ENCODE measurements at places on chromosomes 4 and X. TPM values are rescaled to one million over a fixed set of nuclear protein-coding genes. Genes with fewer than 3 reads are reported as not detected.

DNA sequence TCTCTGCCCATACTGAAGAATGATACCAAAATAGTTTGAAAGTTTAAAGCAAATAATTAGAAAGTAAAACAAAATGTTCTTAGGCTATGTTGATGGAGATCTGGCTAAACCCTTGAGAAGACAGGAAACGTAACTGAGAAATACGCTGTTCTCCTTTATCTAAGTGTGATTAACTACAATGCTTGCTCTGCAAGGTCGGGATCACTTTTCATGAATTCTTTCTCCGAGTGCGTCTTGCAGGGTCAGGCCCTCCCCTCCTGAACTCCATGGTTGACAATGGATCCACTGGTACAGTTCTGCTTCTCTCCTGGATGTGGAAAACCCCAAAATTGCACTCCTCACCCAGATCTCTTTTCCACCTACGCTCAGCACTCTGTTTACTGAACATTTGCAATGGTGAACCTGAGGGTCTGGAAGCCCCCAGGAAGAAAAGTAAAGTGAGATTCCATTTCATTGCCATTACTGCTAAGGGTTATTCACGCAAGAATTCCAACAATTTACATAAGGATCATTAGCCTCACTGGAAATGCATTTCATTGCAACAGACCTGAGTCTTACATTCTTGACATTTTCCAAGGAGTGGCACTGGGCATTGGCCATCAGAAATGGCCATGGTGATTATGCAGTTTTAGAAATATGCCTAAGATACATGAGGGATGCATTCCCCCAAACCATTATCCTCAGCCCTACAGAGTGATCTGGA, 24.6 kb upstream of the WWC2 start:
- H3K27ac ChIP-seq: no peak overlapping the region
- no peaks in the 10 kb centered on the region for H3K27me3 ChIP-seq
- H3K4me1 ChIP-seq: 0 out of 2 replicates have a peak, but pooled peaks cover 3% of the 10 kb centered on the region
- H3K4me3 ChIP-seq: no peak overlapping the region
- no peak for DNase-seq

- H3K4me1 ChIP-seq: no peaks in the 10 kb centered on the region
- no peak overlapping the region for H3K27ac ChIP-seq
- no peak overlapping the region for H3K4me3 ChIP-seq
- H3K36me3 ChIP-seq: no peaks in the 10 kb centered on the region
Observed at GRCh38 chrX:141701072-141701471, 2.5 kb upstream of the SPANXD start.

- H3K27ac ChIP-seq: no peak overlapping the region
- no peaks in the 10 kb centered on the region for H3K27me3 ChIP-seq
- no peak for DNase-seq
- H3K36me3 ChIP-seq: no peaks in the 10 kb centered on the region
- H3K4me1 ChIP-seq: no peaks in the 10 kb centered on the region
- no peak overlapping the region for H3K4me3 ChIP-seq
Observed at GRCh38 chr4:105014234-105014633, 132.4 kb upstream of the TET2 start.

- DNase-seq: peak; percentile 64
- no peak overlapping the region for H3K27ac ChIP-seq
- H3K36me3 ChIP-seq: no peaks in the 10 kb centered on the region
- no peak overlapping the region for H3K4me3 ChIP-seq
Observed at GRCh38 chr4:77600521-77601451, 4.8 kb upstream of the CXCL13 start.

GRCh38 chr4:150116506-150116905, 38.3 kb downstream of the DCLK2 start:
- no peak for DNase-seq
- H3K27ac ChIP-seq: no peak overlapping the region
- no peaks in the 10 kb centered on the region for H3K27me3 ChIP-seq
- no peak overlapping the region for H3K4me3 ChIP-seq
- H3K36me3 ChIP-seq: no peaks in the 10 kb centered on the region

DNA sequence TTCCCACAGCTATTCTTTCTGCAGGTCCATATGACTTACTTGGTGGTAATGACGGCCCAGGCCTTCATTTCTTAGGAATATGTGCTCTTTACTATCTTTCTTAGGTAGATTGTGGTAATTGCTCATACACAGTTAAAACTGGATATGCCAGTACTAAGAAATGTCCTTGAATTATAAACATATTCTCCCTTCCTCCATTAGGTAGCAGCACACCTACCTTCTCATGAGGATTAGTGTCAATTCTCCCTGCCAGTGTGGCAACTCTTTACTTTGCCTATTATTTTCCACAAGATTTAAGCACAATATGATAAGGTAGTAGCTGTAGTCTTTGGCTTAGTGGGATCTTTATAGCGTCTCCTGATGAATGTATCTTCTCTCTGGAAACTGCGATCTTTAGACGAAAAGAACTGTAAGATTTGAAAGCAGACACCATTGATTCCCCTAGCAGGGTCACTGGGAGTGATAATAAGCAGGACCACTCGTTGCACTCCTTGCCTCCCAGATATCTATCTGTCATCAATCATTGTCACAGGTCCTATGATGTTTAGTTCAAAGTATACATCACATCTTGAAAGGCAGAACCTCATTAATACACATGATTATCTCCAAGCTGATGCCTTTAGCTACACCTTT, 1240.7 kb downstream of the C4orf33 start:
- H3K27ac ChIP-seq: no peak overlapping the region
- DNase-seq: peak; percentile 49
- no peaks in the 10 kb centered on the region for H3K4me1 ChIP-seq
- H3K27me3 ChIP-seq: no peaks in the 10 kb centered on the region

GRCh38 chr4:108146819-108147218, 21.9 kb downstream of the LEF1 start:
- H3K27ac ChIP-seq: no peak overlapping the region
- no peak overlapping the region for H3K4me3 ChIP-seq
- H3K27me3 ChIP-seq: no peaks in the 10 kb centered on the region
- peaks cover 3% of the 10 kb centered on the region for H3K4me1 ChIP-seq

GRCh38 chr4:26779674-26780073, 81.0 kb upstream of the STIM2 start:
- DNase-seq: no peak
- H3K36me3 ChIP-seq: no peaks in the 10 kb centered on the region
- no peaks in the 10 kb centered on the region for H3K4me1 ChIP-seq
- H3K27ac ChIP-seq: no peak overlapping the region
- no peaks in the 10 kb centered on the region for H3K27me3 ChIP-seq

DNA sequence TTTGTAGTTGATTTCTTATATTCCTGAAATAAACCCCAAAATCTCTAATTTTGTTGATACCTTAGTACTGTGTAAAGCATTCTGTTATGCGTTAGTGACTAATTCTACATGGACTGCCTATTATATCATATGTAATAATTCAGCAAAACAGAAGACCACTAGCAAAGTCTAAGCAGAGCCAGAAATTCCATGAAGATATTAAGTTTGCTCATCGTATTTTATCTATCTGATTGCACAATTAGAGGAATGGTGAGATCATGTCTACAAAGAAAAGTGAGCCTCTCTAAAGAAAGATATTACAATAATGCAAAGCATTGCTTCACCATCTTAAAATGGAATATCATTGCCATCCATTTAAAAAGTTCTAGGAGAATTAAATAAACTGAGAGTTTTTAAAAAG, 374.6 kb upstream of the SLC7A11 start:
- H3K4me1 ChIP-seq: no peaks in the 10 kb centered on the region
- DNase-seq: no peak
- no peaks in the 10 kb centered on the region for H3K27me3 ChIP-seq
- H3K36me3 ChIP-seq: no peaks in the 10 kb centered on the region
- no peak overlapping the region for H3K27ac ChIP-seq
- H3K4me3 ChIP-seq: no peak overlapping the region

DNA sequence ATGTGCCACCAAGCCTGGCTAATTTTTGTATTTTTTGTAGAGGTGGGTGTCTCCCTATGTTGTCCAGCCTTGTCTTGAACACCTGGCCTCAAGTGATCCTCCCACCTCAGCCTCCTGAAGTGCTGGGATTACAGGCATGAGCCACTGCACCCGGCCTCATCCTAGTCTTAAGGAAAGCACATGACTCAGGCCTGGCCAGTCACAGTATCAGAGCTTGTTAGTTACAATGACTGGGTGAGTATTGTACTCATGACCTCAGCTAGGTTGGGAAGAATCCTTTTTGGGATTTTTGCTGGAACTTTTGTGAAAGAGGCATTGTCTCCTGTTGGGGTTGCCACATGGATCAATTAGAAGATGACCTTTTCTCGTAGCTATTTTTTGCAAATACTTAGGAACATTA, 292.8 kb downstream of the RAPGEF2 start:
- no peaks in the 10 kb centered on the region for H3K36me3 ChIP-seq
- H3K27ac ChIP-seq: no peak overlapping the region
- no peak for DNase-seq
- H3K4me3 ChIP-seq: no peak overlapping the region
- H3K4me1 ChIP-seq: no peaks in the 10 kb centered on the region
- no peaks in the 10 kb centered on the region for H3K27me3 ChIP-seq

DNA sequence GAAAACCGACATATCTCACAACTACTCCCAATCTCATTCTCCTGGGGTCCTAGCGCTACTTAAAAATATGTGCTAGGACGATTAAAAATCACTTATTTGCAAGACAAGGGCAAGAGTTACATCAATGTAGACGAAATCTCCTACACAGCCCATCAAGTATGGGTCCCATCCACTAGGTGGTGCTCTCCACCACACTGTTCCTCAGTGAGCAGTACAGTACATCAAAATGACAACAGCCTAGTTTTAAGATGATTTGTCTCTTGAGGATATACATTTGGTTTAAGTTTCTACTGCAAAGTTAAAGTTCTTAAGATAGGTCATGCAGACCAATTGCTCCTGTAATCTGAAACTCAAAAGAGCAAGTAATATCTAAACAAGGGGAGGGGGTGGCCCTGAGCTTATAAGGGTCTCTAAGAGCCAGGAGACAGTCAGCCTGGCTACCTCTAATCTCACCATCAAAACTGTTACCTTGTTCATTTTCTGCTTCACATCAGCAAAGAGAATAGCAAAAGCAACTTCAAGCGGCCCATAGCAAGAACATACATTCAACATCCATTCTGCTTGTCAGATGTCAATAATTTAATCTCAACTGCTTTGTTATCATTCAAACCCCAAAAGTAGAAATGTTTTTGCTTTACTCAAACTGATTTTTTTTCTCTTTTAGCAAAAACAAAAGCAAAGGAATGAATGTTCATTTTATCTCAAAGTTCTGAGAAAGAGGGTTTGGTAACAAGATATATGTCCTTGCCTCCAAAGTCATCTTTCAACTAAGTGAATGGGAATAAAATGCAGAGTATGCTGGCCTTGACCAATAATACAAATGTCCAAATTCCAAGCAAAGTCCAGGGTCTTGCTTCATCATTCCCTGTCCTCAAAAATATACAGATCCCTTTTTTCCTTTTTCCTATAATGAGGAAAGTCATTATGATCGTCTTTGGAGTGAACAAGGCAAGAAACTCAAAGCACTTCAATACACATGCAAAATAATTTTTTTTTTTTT, 53.1 kb downstream of the STX18 start:
- no peak overlapping the region for H3K27ac ChIP-seq
- DNase-seq: peak; percentile 81
- no peaks in the 10 kb centered on the region for H3K4me1 ChIP-seq
- H3K4me3 ChIP-seq: no peak overlapping the region
- H3K36me3 ChIP-seq: no peaks in the 10 kb centered on the region
- H3K27me3 ChIP-seq: no peaks in the 10 kb centered on the region

GRCh38 chr4:82430193-82430963, at the start of the genes ENOPH1 and HNRNPDL:
ENOPH1 (plus strand) TSS chr4:82430590; CDS start chr4:82430830, 240 bp downstream.
HNRNPDL (minus strand) TSS chr4:82430462; CDS start chr4:82429690, 772 bp downstream.
- H3K4me3 ChIP-seq: peak within 1 kb of the TSS; percentile 85
- peak; percentile 98 for DNase-seq

DNA sequence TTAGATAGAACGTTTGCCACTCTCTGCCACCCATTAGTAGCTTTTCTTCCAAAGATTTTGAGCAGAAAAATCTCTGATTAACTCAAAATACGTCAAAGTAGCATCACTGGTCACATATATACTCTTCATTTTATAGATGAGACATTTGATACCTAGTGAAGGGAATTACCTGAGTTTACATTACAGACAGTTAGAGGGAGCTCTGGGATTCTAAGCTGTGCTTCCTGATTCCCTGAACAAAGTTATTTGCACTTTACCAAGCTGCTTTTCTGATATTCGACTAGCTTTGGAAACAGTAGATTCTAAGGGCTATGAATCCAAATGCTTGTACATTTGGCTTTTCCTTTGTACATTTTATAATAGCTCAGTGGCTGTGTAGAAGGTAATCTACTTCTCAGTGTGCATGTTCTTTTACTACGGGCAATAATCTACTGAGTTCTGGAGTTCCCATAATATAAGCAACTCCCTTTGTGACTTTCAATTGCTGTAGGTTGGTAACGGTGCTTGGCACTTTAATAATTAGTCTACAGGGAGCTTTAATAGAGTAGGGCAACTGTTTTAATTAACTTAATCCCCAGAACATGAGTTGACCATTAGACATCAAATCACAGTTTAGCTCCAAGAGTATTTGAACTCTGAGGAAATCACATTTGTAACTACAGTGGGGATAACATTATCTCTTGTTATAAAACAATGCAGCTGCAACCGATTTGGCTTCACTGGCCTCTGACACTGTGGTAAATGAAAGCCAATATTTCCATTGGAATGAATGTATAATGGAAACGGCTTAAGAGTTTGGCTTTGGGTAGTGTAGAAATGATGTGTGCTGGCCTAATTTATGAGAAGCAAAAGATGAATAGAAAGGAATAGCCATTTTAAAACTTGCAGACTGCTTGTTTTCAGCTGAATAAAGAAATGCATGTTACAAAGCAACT, 1602.4 kb downstream of the STIM2 start:
- peak overlapping the region; percentile 93 for H3K27ac ChIP-seq
- peaks cover 20% of the 10 kb centered on the region for H3K4me1 ChIP-seq
- H3K4me3 ChIP-seq: peak overlapping the region; percentile 24
- peak; percentile 94 for DNase-seq

DNA sequence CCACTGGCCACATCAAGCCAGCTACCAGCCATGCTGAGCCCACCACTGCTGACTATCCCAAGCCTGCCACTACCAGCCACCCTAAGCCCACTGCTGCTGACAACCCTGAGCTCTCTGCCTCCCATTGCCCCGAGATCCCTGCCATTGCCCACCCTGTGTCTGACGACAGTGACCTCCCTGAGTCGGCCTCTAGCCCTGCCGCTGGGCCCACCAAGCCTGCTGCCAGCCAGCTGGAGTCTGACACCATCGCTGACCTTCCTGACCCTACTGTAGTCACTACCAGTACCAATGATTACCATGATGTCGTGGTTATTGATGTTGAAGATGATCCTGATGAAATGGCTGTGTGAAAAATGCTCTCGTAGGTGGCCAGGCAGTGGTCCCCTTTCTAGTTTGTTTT, 4.7 kb downstream of the GPR50 start:
- no peaks in the 10 kb centered on the region for H3K27me3 ChIP-seq
- H3K4me3 ChIP-seq: no peak overlapping the region
- H3K27ac ChIP-seq: no peak overlapping the region
- H3K4me1 ChIP-seq: no peaks in the 10 kb centered on the region
- no peak for DNase-seq
- H3K36me3 ChIP-seq: no peaks in the 10 kb centered on the region

GRCh38 chr4:169715826-169716225, 41.9 kb downstream of the HPF1 start:
- peaks cover 2% of the 10 kb centered on the region for H3K36me3 ChIP-seq
- no peaks in the 10 kb centered on the region for H3K4me1 ChIP-seq
- no peak for DNase-seq
- H3K27ac ChIP-seq: no peak overlapping the region

- H3K4me3 ChIP-seq: no peak overlapping the region
- no peak overlapping the region for H3K27ac ChIP-seq
- no peaks in the 10 kb centered on the region for H3K4me1 ChIP-seq
Observed at GRCh38 chr4:184899261-184900134, 73.7 kb upstream of the ACSL1 start.

The FAM184B gene
- 0.02 TPM for total RNA-seq

The CSAG2 gene
- not detected for total RNA-seq

The FABP2 gene
- not detected for total RNA-seq

The SYNPO2 gene
- total RNA-seq: 8.5 TPM

The C4orf50 gene
- not detected for total RNA-seq

The RPS3A gene
- total RNA-seq: 3,203 TPM

The STS gene
- total RNA-seq: 7.7 TPM

Measured in SJCRH30 (cell line).